Uterus (tissue), 4 donors: ENCODE measurements at places on chromosomes 6 and 20. TPM values are rescaled to one million over a fixed set of nuclear protein-coding genes. Genes with fewer than 3 reads are reported as not detected.

GRCh38 chr6:128124713-128125112, 223.9 kb upstream of the THEMIS start:
- DNase-seq: no peak

DNA sequence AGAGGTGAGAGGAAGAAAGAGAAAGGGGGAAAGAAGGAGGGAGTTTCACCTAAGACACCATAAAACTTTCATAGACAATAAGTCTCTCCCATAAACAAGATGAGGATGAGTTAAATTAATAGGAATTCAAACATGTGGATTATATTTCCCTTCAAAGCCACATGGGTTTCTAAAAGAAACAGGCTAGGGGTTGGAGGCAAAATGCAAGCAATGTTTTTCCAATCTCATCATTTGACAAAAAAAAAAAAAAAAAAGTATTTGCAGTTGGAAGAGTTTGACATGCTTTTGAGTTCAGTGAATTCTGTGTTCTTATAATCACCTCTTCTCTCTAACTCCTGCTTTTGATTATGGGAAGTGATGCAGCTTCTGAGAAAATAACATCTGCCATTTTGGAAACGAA, 286.5 kb upstream of the PRND start:
- DNase-seq: no peak

The SIRPA gene
- 28.5 TPM for total RNA-seq

The FNDC11 gene
- not detected for total RNA-seq

The RNASET2 gene
- total RNA-seq: 184 TPM
